ENCODE measurements at places on chromosomes 16 and 17. TPM values are rescaled to one million over a fixed set of nuclear protein-coding genes. Genes with fewer than 3 reads are reported as not detected.

The HAP1 gene
- not detected for total RNA-seq

The RAC3 gene
- 0.97 TPM for total RNA-seq

The PSME3IP1 gene
- total RNA-seq: 54.8 TPM

The EPN2 gene
- 91.0 TPM for total RNA-seq

The BRICD5 gene
- total RNA-seq: 11.3 TPM

The KRT32 gene
- not detected for total RNA-seq

GRCh38 chr16:49287572-49287971 lies 5.9 kb upstream of the CBLN1 start:
- no peak for DNase-seq

DNA sequence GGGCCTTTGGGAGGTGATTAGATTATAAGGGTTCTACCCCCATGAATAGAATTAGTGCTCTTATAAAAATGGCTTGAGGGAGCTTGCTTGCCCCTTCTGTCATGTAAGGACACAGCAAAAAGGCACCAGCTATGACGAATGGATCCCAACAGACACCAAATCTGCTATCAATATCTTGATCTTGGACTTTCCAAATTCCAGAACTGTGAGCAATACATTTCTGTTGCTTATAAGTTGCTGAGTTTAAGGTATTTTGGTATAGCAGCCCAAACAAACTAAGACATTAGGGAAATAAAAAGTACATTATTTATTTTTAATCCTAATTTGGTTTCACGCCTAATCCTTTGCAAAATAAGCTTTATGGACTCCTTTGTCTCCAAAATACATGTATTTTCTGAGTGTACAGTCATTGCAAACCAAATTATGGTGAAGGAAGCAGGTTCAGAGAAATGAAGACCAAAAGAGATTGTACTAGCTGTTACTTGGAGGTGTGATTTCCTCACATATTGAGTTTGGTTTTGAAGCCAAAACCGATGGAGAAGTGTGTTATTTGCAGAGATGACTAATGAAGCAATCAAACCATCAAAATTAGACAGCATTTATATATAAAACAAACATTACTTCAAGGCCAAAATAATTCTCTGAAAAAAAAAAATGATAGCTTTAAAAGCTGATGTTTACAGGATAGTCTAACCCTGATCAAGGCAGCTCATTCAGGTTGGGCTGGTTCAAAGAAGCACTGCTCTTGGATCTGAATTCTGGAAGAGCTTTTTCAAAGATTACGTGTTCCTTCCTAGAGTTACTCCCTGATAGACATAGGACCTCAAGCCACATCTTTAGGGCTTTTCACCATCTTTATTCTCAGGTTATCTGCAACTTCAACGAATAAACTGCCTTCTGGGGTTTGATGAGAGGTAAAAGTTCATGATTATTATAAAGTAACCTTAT lies 71.6 kb downstream of the MYO1D start:
- no peak for DNase-seq

DNA sequence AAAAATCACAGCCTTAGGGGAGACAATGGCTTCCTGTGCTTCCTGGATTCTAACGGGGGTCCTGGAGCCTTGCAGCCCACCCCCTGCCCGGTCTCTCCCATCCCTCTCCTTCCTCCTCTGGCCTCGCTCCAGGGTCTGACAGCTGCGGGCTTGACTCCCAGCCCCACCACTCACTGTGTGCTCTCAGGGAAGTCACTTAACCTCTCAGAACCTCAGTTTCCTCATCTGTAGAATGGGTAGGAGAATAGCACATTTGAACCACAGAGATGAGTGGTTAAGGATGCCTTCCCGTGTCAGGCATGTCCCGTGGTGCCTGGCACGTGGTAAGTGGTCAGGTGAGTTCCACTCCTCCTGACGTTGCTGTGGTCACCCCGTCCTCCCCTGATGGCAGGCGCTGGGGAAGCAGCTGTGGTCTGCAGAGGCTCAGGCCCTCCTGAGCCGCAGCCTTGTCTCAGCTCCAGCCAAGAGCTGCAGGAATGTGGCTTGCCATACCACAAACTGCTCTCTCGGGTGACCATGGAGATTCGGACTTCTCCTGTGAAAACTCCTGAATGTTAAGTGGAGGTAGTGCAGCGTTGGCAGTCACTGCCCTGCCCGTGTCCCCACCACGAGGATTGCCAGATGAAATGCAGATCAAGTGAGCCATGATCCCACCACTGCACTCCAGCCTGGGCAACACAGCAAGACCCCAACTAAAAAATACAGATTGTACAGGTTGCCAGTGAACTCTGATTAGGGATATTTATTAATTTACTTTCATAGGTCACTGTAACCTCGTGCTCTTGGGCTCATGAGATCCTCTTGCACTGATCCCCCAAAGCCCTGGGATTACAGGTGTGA lies 85.7 kb downstream of the NT5M start:
- DNase-seq: no peak

DNA sequence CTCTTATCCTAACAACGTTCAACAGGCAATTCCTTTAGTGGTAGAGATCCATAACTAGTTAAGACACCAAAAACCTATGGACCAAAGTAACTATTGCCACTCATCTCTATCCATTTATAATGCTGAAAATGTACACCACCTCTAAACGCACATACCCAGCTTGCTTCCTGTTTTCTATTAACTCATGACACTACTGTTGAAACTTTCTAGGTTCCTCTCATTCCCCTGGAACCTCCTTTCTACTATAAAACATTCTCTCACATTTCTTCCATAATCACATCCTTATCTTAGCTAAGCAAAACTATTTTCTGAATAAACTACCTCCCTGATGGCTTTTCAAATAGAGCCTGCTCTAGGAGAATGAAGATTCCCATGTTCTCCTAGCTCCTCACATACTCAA lies 42.9 kb upstream of the KSR1 start:
- DNase-seq: no peak

DNA sequence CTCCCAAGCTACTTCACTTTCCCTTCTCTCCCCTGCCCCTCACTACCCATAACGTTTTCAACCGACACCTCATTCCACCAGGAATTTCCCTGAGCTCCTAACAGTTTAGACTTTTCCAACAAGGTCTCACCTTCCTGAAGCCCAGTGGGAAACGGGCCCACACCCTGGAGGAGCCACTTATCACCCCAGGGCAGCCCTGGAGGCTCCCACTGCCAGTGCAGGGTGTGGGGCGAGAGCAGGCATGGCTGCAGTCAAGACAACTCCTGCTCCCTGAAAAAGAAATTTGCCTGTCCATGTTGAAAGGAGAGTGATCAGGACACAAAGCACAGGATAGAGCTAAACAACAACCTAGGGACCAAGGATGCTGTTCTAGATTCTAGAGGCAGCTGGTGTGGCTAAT lies 1.7 kb upstream of the CCNF start:
- no peak for DNase-seq

DNA sequence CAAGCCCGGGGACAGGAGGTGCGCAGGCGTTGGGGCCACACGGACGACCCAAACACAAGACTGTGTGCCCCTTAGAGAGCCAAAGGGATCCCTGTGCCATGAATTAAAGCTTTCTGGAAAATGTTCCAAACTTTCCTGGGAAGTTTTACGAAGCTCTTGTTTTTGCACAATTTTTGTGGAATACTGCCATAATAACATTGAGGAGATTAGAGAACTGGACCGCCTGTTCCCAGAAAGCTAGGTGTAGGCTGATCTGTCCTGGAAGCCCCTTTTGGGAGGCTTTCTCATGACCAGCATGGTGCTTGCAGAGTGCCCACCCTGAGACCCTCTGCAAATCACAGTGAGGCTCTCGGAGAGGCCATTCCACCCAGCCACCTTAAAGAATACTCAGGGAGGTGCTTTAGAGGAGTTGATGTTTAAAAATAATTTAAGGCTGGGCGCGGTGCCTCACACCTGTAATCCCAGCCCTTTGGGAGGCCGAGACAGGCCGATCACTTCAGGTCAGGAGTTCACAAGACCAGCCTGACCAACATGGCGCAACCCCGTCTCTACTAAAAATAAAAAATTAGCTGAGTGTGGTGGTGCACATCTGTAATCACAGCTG lies 1.1 kb downstream of the KDM8 start:
- DNase-seq: no peak

GRCh38 chr17:9971991-9972390 lies 66.9 kb upstream of the RCVRN start:
- peak; percentile 89 for DNase-seq
